Activated naive CD4-positive, alpha-beta T cell treated with anti-CD3 and anti-CD28 coated beads, Interleukin-2, amount 50 U/mL, for 16 hours (primary cell): ENCODE measurements at places on chromosomes 12 and 14.

DNA sequence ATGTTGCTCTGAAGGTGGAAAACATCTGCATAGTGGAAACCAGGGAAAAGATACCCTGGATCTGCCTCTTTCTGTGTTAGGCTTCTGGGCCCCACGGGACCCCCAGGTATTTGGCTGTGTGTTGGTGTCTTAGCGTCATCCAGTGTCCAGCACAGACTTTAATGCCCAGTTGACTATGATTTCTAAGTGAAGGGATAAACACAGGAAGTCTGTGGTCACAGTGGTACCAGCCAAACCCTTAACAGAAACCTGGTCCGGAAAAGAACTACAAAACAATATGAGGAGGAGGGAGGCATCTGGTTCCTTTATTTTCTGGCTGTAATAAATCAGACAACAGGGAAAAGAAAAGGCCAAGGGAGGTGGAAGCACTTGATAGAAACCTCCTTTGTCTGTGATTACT lies 56.4 kb downstream of the CMKLR1 start:
- no peak for DNase-seq

DNA sequence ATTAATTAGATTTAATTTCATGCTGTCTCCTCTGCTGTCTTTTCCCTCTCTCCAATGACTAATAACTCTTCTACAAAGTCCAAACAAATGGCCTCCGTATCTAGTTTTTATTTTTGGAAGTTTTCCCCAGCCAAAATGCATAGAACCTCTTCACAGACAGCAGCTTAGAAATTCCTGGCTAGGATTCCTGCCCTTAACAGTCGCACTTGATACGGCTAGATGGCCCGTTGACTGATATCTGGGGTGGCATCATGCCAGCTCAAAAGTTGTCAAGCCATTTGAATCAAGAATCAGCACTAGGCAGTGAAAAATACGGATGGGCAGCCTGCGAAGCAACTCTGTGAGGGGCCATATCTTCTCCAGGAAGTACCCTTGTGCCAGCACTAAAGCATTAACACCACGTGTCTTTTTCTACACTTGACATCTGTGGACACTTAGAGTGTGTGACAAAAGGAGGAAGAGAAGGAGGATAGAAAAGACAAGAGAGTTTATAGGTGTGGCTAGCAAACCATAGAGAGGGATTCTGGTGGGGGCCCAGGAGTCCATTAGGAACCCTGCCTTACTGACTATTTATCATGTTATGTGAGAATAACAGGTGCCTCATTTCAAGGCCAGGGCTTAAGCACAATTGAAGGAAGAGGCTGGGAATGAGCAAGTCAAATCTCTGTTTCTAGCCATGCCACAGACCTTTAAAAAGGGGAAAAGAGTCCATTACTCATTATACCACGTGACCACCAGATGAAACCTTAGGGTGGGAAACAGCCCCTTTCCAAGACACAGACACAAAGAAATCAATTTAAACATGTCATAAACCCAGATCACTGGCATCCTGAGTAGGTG lies 39.2 kb upstream of the KRR1 start:
- no peak for DNase-seq

GRCh38 chr12:12007001-12007712 lies 63.6 kb upstream of the BCL2L14 start:
- peak; percentile 75 for DNase-seq

- DNase-seq, result no peak
Measured at GRCh38 chr12:92473564-92473963, 229.2 kb upstream of the PLEKHG7 start.

DNA sequence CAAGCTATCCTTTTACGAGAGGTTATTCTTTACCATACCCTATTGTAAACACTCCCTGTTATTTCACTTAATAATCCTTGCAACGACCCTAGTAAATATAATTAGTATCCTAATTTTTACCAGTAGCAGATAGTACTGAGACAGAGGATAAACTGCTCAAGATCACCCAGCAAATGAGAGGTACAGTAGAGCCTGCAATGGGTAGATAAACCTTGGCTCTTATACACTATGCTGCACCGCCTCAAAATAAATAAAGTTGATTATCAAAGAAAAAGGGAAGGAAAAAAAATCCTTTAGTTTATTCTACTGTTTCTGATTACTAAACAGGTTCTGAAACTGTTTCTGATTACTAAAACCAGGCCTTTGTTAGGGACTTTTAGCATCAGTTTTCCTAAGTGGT lies 22.5 kb downstream of the YBX3 start:
- DNase-seq, result no peak

DNA sequence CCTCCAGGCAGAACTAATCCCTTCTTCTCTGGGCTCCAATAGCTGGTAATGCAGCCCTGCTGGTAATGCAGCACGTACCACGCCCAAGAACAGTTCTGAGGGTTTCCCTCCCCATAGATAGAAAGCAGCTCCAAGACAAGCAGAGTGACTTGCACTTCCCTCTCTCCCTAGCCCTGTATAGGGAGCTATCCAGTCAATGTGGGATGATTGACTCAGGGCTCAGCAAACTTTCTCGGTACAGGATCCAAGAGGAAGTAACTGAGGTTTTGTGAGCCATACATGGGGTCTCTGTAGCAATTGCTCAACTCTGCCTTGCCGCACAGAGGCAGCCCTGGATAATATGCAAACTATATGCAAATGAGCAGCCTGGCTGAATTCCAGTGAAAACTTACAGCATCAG lies 15.5 kb upstream of the FKBP4 start:
- DNase-seq, result no peak

DNA sequence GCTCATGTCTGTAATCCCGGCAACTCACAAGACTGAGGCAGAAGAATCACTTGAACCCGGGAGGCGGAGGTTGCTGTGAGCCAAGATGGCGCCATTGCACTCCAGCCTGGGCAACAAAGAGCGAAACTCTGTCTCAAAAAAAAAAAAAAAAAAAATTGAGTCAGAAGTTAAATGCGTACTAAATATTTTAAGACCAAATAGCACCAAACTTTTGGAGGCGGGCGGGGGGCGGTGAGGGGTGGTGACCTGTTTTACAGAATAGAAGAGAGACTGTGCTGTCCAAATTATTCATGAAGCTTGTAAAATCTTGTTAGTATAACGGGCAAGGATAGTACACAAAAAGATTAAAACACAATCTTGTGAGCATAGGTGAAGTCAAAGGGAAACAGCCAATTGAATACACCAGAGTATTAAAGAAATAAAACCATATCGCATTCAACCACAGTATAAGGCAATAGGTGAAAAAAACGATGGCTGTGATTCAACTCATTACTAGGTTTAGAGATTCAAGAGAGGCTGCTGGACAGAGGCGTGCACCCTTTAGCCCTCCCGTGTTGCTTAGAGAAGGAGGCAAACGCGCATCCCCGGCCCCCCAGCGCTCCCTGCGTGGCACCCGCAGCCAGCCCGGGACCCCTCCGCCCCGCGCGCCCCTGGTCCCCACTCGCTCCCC lies 571 bp downstream of the ZNF891 start:
- no peak for DNase-seq

DNA sequence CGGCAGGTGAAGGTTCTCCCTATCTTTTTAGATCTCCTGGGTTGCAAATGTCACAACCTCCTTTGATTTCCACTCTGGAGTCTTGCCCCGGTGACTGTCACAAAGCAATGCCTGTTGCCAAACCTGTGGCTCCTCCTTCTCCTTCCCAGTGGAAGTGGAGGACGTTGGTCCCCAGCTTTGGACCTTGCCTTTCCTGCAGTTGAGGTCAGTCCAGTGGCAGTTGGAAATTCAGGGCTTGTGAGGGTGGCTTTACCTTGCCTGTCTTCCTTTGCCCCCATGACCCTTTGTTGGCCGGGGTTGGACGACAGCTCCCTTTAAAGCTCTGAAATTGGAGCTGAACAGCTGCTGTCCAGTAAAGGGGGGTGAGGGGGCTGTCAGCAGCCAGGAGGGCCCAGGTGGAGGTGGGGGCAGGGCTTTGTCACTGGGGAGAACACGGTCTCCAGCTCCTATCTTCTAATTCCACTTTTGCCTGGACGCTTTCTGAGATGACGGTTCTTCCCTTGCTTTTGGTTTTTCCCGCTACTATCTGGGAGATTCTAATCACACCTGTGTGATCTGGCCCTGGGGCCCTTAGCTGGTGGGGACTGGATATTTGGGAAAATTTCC lies 4.1 kb downstream of the TEAD4 start:
- DNase-seq, result no peak

DNA sequence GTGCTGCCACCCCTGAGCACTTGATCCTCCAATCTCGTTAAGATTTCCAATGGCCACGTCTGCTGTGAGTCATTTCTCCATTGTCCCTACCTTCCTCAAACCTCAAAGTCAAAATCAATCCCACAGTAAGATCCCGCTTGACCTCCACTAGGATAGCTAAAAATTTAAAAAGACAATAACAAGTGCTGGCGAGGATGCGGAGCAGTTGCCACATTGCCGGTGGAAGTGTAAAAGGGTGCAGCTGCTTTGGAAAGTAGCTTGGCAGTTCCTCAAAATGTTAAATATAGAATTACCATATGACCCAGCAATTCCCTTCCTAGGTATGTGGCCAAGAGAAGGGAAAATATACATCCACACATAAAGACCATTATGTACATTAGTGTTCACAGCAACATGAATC lies 9.5 kb upstream of the BCL7A start:
- DNase-seq, result no peak

DNA sequence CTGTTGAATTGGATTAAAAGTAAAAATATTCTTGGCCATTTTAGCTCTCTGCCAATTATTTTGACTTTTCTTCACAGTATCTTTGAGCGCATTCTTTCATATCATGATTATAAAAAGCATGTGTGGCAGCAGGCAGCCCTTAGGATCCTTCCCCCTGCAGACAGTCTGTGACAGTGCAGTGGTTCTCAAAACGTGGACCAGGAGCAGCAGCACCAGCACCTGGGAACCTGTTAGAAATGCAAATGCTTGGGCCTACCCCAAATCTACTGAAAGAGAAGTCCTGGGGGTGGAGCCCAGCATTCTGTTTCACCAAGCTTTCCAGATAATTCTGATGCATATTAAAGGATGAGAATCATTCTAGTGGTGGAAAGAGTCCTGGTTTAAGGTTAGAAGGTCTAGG lies 155.6 kb downstream of the MON2 start:
- no peak for DNase-seq

GRCh38 chr12:45310627-45310968 lies 94.7 kb downstream of the ANO6 start:
- DNase-seq, result no peak

DNA sequence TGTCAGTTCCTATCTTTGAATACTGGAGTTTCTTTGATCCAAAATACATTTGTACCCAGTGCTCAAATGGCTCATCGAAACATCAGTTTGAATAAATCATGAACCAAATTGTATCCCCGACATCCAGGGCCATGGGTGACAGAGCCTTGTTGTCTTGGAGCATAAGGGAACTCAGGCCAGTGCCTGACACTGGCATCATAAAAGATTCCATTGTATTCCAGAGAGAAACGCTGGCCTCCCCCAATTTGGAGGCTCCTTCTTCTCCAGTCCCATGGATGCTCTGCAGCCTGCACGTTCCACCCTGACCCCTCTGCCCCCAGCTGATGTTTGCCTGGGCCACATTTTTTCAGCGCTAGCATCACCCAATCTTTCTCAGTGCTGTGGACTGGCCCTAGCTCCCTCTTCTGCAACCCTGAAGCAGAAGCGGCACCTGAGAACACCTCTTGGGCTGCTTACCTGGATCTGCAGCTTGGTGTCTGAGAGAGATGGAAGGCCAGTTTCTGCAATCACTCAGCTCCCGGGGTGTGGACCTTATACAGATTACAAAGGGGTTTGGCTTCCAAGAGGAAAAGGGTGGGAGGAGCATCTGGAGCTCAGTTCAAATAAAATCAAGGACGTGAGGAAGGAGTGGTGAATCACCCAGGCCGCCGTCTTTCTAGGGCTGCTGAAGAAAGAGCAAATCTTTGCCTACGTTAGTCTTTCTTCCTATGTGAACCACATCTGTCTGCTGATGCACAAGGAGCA lies at the start of gene RNASE1:
TSS of gene RNASE1 (minus strand) at position 504 of the 744 bp plus-strand sequence. CDS start 776 bp downstream, outside the sequence.
- DNase-seq, result no peak

DNA sequence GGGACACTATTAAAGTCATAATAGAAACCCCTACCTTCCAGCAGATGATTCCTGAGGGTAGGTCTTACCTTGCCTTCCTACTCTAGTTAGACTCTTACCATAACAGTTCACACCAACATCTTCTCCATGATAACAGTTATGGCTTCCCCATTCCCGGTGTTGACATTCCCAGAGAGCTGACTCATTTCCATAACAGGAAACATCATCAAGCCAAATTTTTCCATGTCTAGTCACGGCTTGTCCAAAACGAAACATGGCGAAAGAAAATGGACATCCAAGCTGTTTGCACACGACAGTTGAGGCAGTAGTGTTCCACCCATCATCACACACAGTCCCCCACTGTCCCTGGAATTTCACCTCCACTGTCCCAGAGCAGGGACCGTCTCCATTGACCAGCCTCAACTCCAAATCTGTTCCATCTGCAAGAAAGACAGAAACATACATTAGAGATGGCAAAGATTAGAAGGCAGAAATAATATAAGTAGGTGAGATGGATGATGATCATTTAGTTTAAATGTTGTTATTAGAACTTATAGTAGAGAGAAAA lies 10.6 kb downstream of the CD163L1 start:
- no peak for DNase-seq
